ENCODE measurements at places on chromosomes 7 and 10.
A peak's percentile ranks its signal among the peaks of the same experiment; 100 is the strongest.

DNA sequence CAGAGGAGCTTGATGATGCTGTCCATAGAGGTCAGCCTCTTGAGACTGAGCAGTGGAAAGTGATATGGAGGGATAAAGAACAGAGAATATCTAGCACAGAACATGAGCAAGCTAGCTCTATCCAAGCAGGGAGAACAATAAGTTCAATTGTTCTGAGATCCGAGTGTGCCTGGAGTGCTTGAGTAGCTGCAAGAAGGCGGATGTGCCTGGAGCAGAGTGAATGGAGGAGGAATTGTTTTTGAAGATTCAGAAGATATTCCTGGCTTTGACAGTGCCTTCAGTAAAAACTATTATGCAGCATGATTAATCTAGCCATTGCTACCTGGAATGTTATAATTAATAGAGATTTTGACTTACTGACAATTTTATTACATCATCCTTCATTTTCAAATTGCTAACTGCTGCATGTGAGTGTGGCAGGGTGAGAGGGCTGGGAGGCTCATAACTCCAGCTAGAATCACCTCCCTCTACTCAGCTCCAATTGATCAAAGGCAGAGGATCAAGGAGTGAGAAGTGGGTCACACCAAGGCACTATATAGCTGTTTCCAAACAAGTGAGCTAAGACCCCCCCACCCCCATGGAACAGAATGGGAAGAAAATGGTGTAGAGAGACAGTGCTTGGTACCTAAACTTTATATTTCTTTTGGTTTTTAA is 302.8 kb downstream of the ADRA2A start:
- no peak for DNase-seq

GRCh38 chr7:18760631-18761445 is 265.3 kb downstream of the HDAC9 start:
- no peak for DNase-seq

GRCh38 chr10:52485462-52485861 is 171.4 kb downstream of the DKK1 start:
- peak; percentile 35 for DNase-seq

DNA sequence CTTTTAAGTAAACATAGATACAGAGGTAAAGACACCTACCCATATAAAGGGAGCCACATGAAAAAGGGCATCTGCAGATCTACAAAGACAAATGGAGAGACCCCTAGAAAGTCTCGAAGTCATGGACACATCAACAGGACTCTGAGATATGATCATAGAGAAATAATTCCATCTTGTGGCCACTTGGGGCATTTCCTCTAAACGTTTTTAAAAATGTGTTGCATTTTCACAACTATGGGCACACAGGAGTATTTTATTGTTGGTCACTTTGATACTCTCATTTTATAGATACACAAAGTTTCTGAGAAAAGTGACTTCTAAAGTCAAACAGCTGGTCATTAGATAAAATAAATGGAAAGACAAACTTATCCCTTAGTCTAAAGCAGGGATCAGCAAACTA is 87.1 kb downstream of the CRTAC1 start:
- no peak for DNase-seq
